Activated T-cell treated with anti-CD3 and anti-CD28 coated beads for 48 hours (primary cell): ENCODE measurements at places on chromosomes 1 and 21.
A peak's percentile ranks its signal among the peaks of the same experiment; 100 is the strongest.

DNA sequence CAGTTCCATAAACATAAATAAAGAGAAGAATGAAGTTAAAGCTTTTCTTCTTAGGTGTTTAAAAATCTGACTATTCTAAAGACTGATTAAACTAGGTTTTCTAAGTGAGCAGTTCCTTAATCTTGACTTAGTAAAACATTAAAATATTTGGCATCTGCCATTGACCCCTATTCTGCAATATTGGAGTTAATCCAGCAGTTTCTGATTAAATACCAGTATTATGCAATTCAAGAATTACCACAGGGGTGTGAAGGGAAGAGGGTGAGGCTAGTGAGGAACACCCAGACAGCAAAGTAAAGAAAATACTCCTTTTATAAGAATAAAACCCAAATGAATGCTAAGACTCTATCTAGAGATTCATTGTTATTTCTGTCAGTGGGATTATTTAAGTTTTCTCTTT is 40.9 kb downstream of the CLIC4 start:
- no peak for DNase-seq

DNA sequence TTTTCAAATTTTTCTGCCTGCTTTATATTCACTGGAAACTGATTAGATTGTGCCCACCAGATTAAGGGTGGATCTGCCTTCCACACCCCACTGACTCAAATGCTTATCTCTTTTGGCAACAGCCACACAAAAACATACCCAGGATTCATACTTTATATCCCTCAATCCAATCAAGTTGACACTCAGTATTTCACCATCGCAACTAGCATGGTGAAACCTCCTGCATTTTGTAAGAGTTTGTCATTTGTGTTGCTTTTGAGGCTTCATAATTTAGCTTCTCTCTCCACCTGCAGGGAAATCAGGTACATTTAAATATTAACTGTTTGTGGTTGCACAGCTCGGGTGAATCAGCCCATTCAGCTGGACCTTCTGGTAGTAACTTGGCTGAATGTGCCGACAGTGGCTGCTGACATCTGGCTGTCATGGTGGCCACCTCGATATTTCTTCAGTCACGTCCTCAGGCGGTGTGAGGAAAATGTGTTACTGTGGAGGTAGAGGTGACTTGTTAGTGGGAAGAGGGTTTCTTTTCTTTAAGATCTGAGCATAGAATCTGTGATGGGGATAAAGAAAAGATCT is 224.0 kb downstream of the PTBP2 start:
- no peak for DNase-seq

- DNase-seq: no peak
These were observed 4.9 kb downstream of the SMYD2 start for GRCh38 chr1:214285610-214286440.

DNA sequence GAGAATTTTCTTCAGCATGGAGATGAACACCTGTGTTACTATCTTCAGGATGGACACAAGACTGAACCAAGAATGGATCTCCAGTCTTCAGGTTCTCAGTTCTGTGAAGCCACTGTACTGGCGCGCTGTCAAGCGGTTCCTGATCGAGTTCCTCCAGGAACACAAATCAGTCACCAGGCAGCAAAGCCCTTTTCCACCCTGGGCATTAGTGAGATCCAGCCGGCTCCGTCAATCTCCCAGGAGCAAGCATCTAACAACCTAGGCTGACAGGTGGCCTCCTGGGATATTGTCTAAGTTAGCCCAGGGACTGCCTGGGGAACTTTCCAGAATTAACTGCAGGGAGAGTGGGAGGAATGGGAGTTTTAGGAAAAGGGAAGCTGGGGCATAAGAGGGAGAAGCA is 9.7 kb upstream of the IGFN1 start:
- DNase-seq: no peak

DNA sequence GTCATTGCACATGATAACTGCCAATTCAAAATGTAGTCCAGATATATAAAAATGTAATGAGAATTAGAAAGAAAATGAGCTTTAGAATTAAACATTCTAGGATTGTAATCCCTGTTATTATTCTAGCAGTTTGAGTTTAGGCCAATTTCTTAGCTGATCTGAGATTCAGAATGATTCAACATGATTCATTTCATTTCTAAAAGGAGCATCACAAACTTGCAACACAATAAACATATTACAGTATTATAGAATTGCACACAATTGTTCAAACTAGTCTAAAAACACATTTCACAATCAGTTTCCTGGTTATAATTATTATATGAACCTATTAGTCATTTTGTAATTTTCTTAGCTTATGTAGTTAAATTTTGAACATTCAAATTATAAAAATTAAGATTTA is 43.3 kb upstream of the TSHB start:
- DNase-seq: no peak

- DNase-seq: peak; percentile 69
These were observed 19.9 kb downstream of the ATP8B2 start for GRCh38 chr1:154344977-154345837.

DNA sequence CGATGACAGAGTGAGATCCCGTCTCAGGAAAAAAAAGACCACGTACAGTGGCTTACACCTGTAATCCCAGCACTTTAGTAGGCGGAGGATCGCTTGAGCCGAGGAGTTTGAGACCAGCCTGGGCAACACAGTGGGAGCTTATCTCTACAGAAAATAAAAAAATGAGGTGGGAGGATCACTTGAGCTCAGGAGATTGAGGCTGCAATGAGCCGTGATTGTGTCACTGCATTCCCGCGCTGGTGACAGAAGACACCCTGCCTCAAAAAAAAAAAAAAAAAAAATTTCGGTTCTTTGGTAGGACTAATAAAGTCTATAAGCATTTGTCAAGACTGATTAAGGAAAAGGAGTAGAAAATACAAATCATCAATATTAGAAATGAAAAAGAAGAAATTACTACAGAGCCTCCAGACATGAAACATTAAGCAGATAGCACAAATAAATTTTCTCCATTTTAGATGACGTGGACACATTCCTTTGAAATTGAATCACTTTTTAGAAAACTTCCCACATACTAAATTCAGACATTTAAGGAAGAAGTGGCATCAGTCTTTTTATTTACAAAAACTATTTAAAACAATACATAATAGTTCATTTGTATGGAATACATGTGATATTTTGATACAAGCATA is 30.4 kb downstream of the MORC3 start:
- no peak for DNase-seq

DNA sequence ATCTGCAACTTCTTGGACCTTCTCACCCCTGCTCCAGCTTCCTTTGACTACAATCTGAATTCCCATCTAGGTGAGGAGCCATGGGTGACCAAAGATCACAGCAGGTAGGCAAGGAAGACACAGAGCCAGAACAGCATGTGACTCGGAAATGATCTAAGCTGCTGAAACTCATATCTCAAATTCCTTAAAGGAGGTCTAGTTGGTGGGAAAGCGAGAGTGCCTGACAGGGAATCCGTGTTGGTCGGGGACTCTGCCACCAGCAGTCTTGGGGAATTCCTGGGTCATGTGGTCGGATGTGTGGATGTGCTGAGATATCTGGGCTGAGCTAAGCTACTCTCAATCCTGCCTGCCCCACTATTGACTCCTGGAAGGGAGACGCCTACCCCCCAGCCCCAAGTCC is 3.2 kb upstream of the NUAK2 start:
- DNase-seq: no peak

- DNase-seq: peak; percentile 48
These were observed at the start of gene SHISAL2A for GRCh38 chr1:52632732-52633290. SHISAL2A (plus strand) TSS chr1:52633168; CDS start chr1:52633494, 326 bp downstream.

- DNase-seq: no peak
These were observed 46.4 kb upstream of the TRABD2B start for GRCh38 chr1:48043622-48044021.

GRCh38 chr21:45177039-45177438 is 102.7 kb downstream of the ADARB1 start:
- no peak for DNase-seq

- DNase-seq: no peak
These were observed 17.0 kb downstream of the KLHDC8A start for GRCh38 chr1:205339717-205340116.

- peak; percentile 55 for DNase-seq
These were observed 2.8 kb downstream of the IFI16 start for GRCh38 chr1:159012495-159012894.

GRCh38 chr1:219041141-219041540 is 132.5 kb upstream of the LYPLAL1 start:
- no peak for DNase-seq

GRCh38 chr1:244461245-244462071 is at the start of gene CATSPERE:
CATSPERE (plus strand) TSS chr1:244461273; CDS start chr1:244461430, 157 bp downstream.
- DNase-seq: peak; percentile 71

DNA sequence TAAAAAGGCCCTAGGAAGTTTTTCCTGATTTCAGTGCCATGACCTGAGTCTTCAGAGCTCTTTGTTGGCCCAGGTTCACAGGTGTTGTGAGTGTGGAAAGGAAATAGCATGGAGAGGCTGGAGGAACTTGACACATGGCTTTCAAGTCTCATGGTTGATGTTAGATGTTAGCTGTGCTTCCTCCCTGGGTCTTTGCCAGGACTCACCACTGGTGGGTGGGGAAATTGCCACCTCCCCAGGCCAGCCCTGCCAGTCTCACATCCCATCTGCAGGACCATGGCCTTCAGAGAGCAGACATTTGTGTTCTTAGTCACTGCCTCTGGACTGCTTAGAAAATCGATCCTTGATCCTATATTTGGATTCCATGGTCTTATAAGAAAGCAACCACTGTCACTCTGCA is 383.2 kb downstream of the DISC1 start:
- no peak for DNase-seq

DNA sequence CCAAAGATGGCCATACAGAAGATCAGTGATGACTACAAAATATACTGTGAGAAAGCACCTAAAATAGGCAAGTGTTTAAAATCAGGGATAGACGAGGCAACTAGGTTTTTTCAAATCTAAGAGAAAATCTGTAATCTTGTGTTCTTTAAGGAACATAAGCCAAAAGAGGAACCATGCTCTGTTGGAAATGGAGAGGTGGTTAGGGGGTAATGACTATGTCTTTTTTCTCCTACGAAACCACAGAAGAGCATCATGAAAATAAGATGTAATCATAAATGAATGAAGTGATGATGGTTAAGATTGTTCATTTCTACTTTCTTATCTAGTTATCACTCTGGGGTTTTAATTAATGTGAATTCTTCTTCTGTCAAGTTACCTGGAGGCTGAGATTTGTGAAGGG is 43.1 kb downstream of the RGSL1 start:
- no peak for DNase-seq

- no peak for DNase-seq
These were observed 19.2 kb upstream of the RGS8 start for GRCh38 chr1:182703539-182703938.

DNA sequence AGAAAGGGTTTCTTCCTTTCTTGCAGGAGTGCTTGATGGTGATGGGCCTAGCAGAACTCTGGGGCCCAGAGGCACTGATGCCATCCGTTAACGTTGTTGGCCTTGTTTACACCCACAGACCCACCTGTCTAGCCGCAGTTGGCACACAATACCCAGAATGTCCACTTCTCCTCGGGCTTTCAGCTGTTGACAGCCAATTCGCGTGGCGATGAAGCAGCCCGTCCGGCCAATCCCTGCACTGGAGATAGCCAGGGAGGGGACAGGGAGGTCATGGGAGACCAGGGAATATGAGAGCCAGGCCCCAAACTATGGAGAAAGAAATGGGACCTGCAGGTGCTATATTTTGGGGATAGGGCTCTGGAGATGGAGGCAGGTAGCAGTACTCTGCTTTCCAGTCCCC is 5.7 kb upstream of the ARL8A start:
- no peak for DNase-seq

DNA sequence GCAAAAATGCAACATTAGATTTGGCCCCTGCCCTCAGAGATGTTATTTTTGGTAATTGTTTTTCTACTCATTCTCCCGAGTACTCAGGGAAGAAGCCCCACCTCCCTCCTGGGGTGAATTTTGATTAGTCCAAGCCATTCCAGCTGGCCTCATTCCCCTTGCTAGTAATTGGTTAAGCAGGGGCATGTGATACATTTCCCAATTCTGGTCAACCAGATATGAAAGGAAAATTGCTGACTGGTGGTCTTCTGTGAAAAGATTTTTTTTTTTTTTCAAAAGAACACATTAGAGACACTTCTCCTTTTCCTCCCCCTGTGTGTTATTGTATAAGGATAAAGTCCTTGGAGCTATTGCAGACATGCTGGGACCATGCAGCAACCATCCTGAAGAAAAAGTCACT is 71.1 kb upstream of the AKT3 start:
- no peak for DNase-seq

- no peak for DNase-seq
These were observed 163.9 kb downstream of the TSEN15 start for GRCh38 chr1:184215274-184215925.

- DNase-seq: no peak
These were observed 33.2 kb downstream of the RCSD1 start for GRCh38 chr1:167663002-167663772.

GRCh38 chr1:102776071-102776470 is 332.3 kb downstream of the COL11A1 start:
- DNase-seq: no peak

GRCh38 chr21:42308914-42309752 is 6.1 kb downstream of the TFF3 start:
- no peak for DNase-seq

DNA sequence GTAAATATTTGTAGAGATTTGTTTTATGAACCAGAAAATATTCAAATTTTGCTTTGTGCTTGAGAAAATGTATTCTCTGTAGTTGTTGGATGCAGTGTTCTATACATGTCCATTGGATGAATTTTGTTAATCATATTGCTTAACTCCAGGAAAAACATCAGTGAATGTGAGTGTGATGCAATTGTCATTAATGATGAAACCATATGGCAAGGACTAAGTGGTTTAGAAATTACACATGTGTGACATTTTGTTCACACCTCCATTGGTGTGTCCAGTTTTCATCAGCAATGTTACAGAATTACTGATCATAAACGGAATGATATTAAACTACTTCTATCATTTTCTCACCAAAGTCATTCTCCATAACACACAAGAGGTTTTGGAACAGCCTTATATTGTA is 151.8 kb upstream of the ST6GALNAC5 start:
- DNase-seq: no peak

GRCh38 chr1:187411118-187411517 is 582.4 kb downstream of the PLA2G4A start:
- no peak for DNase-seq

DNA sequence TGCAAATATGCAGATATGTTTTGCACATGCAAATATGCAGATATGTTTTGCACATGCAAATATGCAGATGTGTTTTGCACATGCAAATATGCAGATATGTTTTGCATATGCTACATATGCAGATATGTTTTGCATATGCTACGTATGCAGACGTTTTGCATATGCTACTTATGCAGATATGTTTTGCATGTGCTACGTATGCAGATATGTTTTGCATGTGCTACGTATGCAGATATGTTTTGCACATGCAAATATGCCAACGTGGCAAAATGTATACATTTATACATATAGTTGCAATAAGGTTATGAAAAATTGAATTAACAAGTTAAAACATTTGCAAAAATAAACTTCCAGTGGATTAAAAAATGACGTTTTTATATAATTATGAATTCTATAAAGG is 30.8 kb upstream of the TP53BP2 start:
- DNase-seq: no peak

- no peak for DNase-seq
These were observed 841 bp downstream of the POFUT2 start for GRCh38 chr21:45286671-45287437.

GRCh38 chr1:171083222-171083621 is 7.5 kb upstream of the FMO3 start:
- no peak for DNase-seq

GRCh38 chr1:53060579-53060978 is 1.4 kb upstream of the PODN start:
- DNase-seq: no peak

- DNase-seq: no peak
These were observed 18.6 kb downstream of the FABP3 start for GRCh38 chr1:31354283-31354682.

GRCh38 chr1:14626869-14627607 is 28.6 kb downstream of the KAZN start:
- no peak for DNase-seq
